ENCODE measurements at places on chromosomes 6 and 20. TPM values are rescaled to one million over a fixed set of nuclear protein-coding genes. Genes with fewer than 3 reads are reported as not detected.

The NOX3 gene
- not detected for total RNA-seq

The TSPYL1 gene
- total RNA-seq, result 66.7 TPM

The PDYN gene
- total RNA-seq, result not detected

The IP6K3 gene
- total RNA-seq, result 0.95 TPM

The SAPCD1 gene
- 0.90 TPM for total RNA-seq

The CST4 gene
- not detected for total RNA-seq

The C6orf163 gene
- 17.1 TPM for total RNA-seq

The KCNK16 gene
- not detected for total RNA-seq
